Activated CD4-positive, alpha-beta T cell treated with anti-CD3 and anti-CD28 coated beads, Interleukin-2, amount 10 ng/mL, durations not matched to agents 24 days and 14 days (primary cell): ENCODE measurements at places on chromosomes 4 and X. TPM values are rescaled to one million over a fixed set of nuclear protein-coding genes. Genes with fewer than 3 reads are reported as not detected.

- no peaks in the 10 kb centered on the region for H3K4me1 ChIP-seq
- H3K27ac ChIP-seq: no peak overlapping the region
- DNase-seq: no peak
- H3K4me3 ChIP-seq: no peak overlapping the region
- no peaks in the 10 kb centered on the region for H3K36me3 ChIP-seq
Measured at GRCh38 chr4:7416745-7417432, 17.8 kb downstream of the PSAPL1 start.

ADH1A gene
- not detected in 2 replicates for total RNA-seq

ADH7 gene
- total RNA-seq: not detected in 2 replicates

DNA sequence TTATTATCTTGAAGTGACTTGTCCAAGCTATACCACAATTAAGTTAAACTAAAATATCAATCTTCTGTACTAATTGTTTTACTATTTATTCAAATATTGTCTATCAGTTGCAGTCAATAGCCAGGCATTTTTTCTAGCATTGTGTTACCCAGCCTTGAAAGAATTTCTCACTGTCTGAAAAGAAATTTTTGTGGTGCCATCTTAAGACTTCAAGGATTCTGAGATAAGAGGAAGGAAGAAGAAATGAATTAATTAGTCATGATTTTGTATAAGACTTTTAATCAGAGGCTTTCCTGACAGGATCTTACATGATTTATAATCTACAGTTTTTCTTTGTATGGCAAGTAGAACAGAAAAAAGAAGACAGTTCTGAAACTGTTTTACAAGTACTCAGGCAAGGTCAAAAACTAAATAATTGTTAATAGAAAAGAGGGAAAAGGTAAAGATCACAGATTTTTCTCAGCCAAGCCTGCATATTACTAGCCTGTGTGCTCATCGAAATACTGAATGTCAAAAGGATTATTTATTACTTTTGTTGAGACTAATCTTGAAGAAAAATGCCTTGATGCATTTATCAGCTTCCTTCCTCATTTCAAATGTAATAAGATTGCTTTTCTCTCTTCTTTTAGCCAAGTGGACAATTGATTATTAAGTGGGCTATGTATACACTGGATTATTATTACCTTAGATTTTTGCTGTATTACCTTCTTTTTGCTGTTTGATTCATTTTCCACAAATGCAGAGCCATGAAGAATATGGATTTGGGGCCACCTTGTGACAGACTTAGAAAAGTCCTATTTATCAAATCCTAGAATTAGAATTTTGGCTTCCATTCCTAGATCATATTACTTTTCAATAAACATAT is 53.8 kb downstream of the CXCL1 start:
- no peaks in the 10 kb centered on the region for H3K36me3 ChIP-seq
- no peak overlapping the region for H3K27ac ChIP-seq
- no peak for DNase-seq
- H3K4me3 ChIP-seq: no peak overlapping the region
- peaks cover 1% of the 10 kb centered on the region for H3K4me1 ChIP-seq
- H3K27me3 ChIP-seq: no peaks in the 10 kb centered on the region

DNA sequence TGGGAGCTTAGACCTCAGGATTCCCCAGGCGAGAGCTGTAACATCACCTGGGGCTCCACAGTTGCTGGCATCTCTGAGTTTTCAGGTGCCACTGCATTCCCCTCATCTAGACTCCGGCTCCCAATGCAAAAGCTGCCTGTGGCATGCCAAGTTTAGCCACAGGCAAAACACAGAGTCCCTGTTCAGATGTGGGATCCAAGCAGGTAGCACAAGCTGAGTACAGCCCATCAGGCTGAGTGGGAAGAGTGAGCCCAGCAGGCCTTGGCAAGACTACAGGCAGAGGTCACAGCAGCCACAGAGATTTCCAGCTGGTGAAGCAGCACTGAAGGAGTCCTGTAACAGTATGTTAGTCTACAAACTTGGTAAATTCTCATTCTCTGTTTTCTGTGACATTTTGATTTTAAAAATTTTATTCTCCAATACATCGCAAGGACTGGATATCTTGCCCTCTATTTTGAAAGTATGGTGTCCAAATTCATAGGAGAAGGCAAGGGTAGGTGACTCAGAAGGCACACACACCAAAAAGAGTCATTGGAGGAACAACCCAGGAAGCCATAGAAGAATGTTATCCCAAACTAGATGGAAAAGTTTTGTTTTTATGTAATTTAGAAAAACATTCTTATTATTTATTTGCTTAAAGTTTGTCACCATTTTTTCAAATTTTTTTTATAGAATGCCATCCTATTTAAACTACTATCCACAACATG is 13.6 kb upstream of the CXCL2 start:
- no peak for DNase-seq
- H3K4me3 ChIP-seq: no peak overlapping the region
- H3K4me1 ChIP-seq: no peaks in the 10 kb centered on the region
- no peak overlapping the region for H3K27ac ChIP-seq

DNA sequence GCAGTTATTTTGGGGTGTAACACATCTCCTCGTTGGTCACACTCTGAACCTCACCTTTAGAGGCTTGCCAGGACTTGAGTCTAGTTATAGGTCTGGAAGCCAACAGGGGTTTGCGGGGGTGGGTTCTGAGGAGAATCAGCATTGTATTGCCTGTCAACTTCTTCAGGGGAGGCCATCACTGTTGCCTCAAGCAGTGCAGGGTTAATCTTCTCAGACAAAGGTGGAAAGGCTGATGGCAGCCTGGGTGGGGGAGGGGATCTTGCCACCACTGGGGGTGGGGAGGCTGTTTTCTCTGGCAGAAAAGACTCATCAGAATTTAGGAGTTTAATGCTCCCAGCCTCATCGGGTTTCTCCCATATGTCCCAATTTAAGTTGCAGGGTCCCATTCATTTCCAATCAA is 387.8 kb downstream of the PRR32 start:
- H3K27me3 ChIP-seq: no peaks in the 10 kb centered on the region
- no peak overlapping the region for H3K4me3 ChIP-seq
- no peaks in the 10 kb centered on the region for H3K36me3 ChIP-seq
- DNase-seq: no peak

GRCh38 chrX:92224406-92224805 is 445.2 kb downstream of the PCDH11X start:
- DNase-seq: no peak
- H3K36me3 ChIP-seq: no peaks in the 10 kb centered on the region
- no peaks in the 10 kb centered on the region for H3K4me1 ChIP-seq
- no peaks in the 10 kb centered on the region for H3K27me3 ChIP-seq
- H3K4me3 ChIP-seq: no peak overlapping the region
- H3K27ac ChIP-seq: no peak overlapping the region

DNA sequence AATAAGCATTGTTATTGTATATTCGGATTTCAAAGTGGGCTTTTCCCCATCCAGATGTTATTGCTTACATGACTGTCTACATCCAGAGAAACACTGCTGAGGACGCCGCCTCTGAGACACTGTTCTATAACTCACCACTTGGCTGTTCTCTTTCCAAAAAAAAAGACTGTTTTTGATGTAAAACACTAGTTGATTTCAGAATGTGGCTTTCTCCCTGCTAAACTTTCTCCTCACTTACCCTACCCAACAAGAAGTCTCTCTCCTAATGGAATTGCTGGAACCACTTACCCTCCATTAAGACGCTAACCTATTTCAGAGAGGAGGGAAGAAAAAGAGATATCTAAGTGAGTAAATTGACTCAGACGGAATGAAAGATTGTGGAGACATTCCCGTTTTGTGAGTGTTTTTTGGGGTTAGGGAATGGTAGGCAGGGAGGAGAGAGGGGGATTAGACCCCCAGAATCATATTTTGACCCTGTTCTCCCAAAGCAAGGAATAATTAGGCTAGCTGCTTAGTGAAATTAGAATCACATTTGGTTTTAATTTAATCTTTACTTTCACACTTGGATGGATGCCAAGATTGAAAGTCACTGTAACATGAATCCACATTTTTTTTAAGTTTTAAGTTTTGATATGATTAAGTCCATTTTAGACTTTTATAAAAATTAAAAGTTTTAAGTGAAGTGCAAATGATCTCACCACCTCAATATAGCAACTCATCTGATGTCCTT is 174.9 kb downstream of the CHIC2 start:
- H3K4me3 ChIP-seq: no peak overlapping the region
- no peaks in the 10 kb centered on the region for H3K4me1 ChIP-seq
- DNase-seq: no peak

GRCh38 chr4:43732829-43733426 is 715.7 kb downstream of the KCTD8 start:
- H3K4me1 ChIP-seq: no peaks in the 10 kb centered on the region
- H3K27ac ChIP-seq: no peak overlapping the region
- no peak overlapping the region for H3K4me3 ChIP-seq
- no peaks in the 10 kb centered on the region for H3K36me3 ChIP-seq
- no peaks in the 10 kb centered on the region for H3K27me3 ChIP-seq
- no peak for DNase-seq

TBC1D8B gene
- total RNA-seq: 0.19 and 0.35 TPM in 2 replicates

DNA sequence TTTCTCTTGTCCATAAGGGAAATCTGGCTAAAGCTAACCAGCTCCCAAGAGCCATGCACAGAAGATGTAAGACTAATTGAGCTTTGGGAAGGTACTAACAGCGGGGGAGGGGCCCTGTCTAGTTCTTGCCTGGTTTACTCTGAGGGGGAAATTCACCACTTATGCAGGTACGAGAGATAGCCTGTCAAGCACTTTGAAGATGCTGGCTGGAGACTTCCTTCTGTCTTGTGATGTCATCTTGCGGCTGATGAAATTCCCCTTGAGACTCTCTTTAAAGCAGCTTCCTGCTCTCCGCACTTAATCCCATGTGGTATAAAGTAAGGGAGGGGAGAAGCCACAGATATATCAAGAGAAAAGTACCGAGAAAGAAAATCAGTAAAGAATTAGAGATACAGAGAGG is 345.3 kb downstream of the MAPK10 start:
- H3K4me1 ChIP-seq: no peaks in the 10 kb centered on the region
- H3K27ac ChIP-seq: no peak overlapping the region
- H3K36me3 ChIP-seq: no peaks in the 10 kb centered on the region
- DNase-seq: no peak
- H3K4me3 ChIP-seq: no peak overlapping the region

DNA sequence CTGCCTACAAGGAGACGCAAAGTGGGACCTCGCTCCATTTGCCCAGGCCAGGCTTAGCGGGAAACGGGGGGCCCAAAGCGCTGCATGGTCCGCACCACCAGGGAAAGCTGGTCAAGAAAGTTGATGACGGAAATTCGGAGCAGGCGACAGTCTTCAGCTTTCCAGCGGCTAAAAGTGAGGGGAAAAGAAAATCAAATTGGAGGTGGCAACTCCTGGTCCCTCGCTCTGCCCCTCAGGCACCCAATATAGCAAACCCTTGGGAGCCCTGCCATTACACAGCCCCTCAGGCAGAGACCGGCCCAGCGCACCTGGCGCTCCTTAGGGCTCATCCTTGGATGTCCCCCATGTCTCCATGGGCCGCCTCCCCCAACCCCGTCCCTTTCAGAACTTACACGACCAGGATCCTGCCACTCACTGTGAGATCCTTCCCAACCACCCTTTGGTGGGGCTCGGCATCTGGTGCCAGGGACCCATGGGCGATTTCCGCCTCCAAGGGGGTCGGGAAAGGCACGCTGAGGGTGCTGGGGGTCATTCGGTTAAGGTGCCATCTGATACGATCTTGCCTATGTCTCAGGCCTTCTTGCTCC is 1.1 kb downstream of the LAGE3 start:
- peaks cover 7% of the 10 kb centered on the region for H3K36me3 ChIP-seq
- peak overlapping the region; percentile 96 for H3K4me3 ChIP-seq
- no peaks in the 10 kb centered on the region for H3K27me3 ChIP-seq
- peaks cover 16% of the 10 kb centered on the region for H3K4me1 ChIP-seq
- no peak for DNase-seq

DNA sequence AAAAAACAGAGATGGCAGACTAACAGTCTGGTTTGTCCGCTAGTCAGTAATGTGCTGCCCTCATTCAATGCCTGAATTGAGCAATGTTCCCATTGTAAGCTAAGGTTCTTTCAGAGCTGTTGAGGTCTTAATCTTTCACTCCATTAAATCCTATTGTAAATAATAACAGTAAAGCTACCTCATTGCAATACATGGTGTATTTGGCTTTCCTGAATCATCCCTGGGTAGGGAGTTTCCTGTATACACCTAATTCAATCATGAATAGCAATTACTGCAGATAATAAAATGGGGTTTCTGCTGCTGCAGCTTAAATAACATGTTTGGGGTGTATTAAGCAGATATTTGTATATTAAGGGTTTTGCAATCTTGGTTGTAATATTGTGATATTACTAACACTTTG is 1100.2 kb upstream of the INTU start:
- H3K4me3 ChIP-seq: no peak overlapping the region
- no peaks in the 10 kb centered on the region for H3K4me1 ChIP-seq
- no peaks in the 10 kb centered on the region for H3K36me3 ChIP-seq

DNA sequence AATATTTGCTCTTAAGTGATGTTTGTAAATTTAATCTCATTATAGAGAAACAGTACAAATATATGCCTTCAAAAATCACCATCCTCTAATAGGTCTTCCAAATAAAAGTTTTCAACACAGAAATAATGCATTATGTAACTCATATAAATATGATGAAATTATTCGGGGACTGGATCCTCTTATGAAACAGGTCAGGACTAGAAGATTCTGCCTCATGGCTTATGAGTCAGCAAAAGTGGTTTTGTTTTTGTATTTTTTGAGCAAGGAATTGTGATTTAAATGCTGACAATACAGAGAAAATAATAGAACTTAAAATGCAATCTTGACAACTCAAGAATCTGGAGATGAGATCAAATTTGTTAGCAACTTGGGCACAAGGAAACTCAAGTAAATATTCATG is 179.7 kb upstream of the NDP start:
- no peak overlapping the region for H3K4me3 ChIP-seq
- H3K36me3 ChIP-seq: no peaks in the 10 kb centered on the region
- no peaks in the 10 kb centered on the region for H3K27me3 ChIP-seq
- no peak for DNase-seq
- H3K4me1 ChIP-seq: no peaks in the 10 kb centered on the region

SH3TC1 gene
- total RNA-seq: 16.0 and 20.9 TPM in 2 replicates

DNA sequence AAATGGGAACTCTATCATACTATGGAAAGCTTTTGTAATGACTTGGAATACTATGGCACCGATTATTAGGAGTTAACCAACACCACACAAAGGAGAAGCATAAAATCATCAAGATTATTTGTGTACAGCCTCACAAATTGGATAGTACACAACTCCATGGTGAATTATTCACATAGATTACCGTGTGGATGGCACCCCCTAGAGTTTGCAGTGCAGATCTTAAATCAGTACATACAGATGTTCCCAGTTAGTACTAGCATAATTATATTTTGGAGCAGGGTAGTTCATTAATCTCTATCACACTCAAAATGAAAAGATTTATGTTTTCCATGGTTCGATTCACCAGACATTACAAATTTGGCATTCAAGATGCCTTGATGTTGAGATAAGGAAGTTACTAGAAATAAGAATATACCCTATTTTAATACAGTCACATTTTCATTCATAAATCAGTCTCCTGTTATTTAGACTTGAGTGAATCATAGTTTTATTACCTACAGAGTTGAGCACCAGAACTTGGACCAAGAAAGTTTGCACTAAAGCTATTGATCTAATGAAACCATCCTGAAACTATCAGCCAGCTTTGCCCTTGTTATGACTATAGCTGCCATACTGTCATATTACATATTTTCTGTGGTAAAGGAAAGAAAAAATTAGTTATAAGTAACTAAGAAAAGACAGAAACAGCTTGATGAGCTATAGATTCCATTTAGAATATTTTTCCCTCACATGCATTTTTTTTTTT is 531.8 kb downstream of the GLUD2 start:
- no peak overlapping the region for H3K4me3 ChIP-seq
- peak; percentile 54 for DNase-seq
- H3K36me3 ChIP-seq: no peaks in the 10 kb centered on the region
- no peaks in the 10 kb centered on the region for H3K27me3 ChIP-seq
- H3K27ac ChIP-seq: no peak overlapping the region
